ENCODE measurements at places on chromosomes 5 and 9. TPM values are rescaled to one million over a fixed set of nuclear protein-coding genes. Genes with fewer than 3 reads are reported as not detected.
A peak's percentile ranks its signal among the peaks of the same experiment; 100 is the strongest.

The TAS2R1 gene
- not detected for total RNA-seq

The SARDH gene
- 1.3 TPM for total RNA-seq

GRCh38 chr9:88464851-88465250 lies 70.1 kb upstream of the NXNL2 start:
- DNase-seq: no peak
- H3K4me3 ChIP-seq: no peak overlapping the region
- peaks cover 10% of the 10 kb centered on the region for H3K36me3 ChIP-seq
- H3K27ac ChIP-seq: no peak overlapping the region
- no peaks in the 10 kb centered on the region for H3K4me1 ChIP-seq
- H3K27me3 ChIP-seq: no peaks in the 10 kb centered on the region

- H3K36me3 ChIP-seq: no peaks in the 10 kb centered on the region
- H3K4me3 ChIP-seq: no peak overlapping the region
- H3K27me3 ChIP-seq: no peaks in the 10 kb centered on the region
Measured at GRCh38 chr5:64625678-64626077, 64.6 kb upstream of the SHISAL2B start.

GRCh38 chr5:19047277-19047676 lies 940.7 kb downstream of the CDH18 start:
- H3K36me3 ChIP-seq: no peaks in the 10 kb centered on the region
- no peaks in the 10 kb centered on the region for H3K4me1 ChIP-seq
- H3K27ac ChIP-seq: no peak overlapping the region
- no peaks in the 10 kb centered on the region for H3K27me3 ChIP-seq

DNA sequence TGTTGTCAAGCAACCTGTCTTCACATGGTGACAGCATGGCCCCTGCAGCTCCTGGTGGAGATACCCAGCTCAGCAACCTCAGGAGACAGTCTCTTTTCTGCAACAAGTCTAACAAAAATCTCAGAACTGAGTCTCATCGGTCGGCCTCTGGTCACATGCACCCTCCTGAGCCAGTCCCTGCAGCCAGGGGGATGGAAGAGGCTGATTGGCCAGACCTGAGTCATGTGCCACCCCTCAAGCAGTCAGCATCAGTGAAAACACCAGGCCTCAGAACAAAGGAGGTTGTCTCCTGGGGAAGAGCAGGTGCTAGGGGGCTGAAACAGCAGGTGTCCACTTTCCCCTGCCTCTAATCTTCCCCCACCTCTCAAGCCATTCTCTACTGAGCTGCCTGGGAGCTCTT lies 54.4 kb downstream of the SMIM23 start:
- H3K36me3 ChIP-seq: no peaks in the 10 kb centered on the region
- H3K4me1 ChIP-seq: no peaks in the 10 kb centered on the region
- DNase-seq: no peak
- no peak overlapping the region for H3K27ac ChIP-seq

DNA sequence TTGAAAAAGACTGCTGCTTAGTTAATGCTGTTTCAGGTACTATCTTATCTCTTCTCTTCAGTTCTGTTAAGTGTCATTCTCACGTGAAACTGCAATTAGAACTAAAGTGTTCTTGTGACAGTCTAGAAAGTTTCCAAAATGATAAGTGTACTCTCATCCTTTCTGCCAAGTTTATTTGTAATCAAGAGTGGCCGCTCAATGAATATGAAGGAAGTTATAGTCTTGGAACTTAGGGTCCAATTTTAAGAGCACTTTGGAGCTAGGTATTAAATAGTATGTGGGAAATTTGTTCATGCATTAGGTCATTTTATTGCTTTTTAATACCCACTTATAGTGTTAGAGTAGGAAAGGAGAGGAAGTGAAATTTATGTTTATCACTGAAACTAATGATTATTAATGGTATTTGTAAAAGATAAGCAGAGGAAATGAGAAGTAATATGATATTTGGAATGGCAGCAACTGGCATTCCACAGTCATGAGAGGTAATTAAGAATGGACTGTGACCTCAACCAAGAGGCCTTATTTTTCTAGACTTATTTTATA lies 20.4 kb downstream of the XRCC4 start:
- H3K4me1 ChIP-seq: no peaks in the 10 kb centered on the region
- H3K27me3 ChIP-seq: no peaks in the 10 kb centered on the region
- no peaks in the 10 kb centered on the region for H3K36me3 ChIP-seq
- H3K4me3 ChIP-seq: no peak overlapping the region

GRCh38 chr5:67496051-67496450 lies 299.5 kb upstream of the CD180 start:
- no peaks in the 10 kb centered on the region for H3K36me3 ChIP-seq
- H3K4me1 ChIP-seq: no peaks in the 10 kb centered on the region
- no peaks in the 10 kb centered on the region for H3K27me3 ChIP-seq
- no peak overlapping the region for H3K27ac ChIP-seq
- DNase-seq: no peak

DNA sequence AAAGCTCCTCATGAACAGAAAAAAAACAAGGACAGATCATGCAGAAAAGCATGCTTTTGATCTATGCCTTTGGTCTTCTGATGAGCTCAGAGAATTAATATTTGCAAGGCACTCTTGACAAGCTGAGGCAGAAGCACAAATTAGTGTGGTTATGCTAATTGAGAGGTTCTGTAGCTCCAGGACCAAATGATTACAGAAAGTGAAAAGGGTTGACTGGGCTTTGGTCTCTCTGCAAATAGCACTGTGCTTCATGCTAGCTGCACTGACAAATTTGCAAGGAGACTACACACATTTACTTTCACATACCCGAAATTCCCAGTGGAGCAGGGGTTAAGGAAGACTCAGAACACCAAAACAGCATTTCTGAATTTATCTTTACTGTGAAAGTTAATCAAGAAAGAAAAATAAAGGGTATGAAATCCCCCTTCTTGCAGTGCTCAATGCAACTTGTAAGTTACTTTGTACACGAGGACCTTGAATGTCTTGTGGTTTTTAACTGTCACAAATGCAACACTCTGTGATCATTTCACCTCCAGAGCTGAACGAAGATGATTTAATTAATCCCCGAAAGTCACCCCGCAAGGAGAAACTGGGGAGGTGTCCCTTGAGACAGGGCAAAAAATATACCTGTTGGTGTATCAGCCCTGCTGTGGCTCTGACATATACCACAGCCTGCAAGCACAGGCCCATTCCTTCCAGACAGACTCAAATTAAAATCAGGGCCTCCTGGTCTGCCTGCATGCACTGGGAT lies 11.9 kb downstream of the RAPGEF1 start:
- DNase-seq: no peak
- no peak overlapping the region for H3K4me3 ChIP-seq
- no peaks in the 10 kb centered on the region for H3K27me3 ChIP-seq
- H3K27ac ChIP-seq: peak overlapping the region; percentile 23

DNA sequence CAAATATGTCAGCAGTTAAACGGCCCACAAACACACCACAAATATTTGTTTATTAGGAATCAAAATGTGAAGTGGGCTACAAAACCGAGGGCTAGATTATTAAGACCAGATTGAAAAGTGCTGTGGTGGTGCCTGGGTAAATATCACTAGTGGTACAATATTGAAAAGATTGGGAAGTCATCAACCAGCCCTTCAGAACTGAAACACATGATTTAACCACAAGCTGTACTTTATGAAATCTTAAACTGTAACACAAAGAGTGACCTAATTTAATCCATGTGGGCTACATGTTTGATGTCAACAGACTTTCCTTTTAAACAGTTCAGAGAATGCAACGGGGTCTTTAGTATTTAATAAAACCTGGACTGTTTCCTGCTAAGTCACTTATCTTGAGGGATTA lies 182.3 kb downstream of the SPATA31D1 start:
- H3K27ac ChIP-seq: no peak overlapping the region
- H3K27me3 ChIP-seq: no peaks in the 10 kb centered on the region
- no peak for DNase-seq
- no peaks in the 10 kb centered on the region for H3K4me1 ChIP-seq
- H3K4me3 ChIP-seq: no peak overlapping the region

DNA sequence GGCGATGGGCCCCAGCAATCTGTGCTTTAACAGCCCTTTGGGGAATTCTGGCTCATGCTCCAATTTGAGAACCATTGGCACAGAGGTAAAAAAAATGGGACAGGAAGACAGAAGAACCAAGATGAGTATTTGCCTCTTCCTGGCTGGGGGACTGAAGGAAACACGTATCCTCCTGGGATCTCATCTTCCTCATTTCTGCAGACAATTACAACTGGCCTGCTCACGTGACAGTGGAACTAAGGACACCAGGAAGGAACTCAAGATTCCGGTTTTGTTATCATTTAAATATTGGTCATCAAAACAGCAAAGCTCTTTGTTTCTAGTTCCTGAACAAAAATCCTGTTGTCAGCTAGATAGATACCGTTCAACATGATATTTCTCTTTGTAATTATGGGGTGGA lies 216.0 kb upstream of the DAP start:
- no peak for DNase-seq
- H3K4me1 ChIP-seq: no peaks in the 10 kb centered on the region
- no peaks in the 10 kb centered on the region for H3K27me3 ChIP-seq
- no peak overlapping the region for H3K4me3 ChIP-seq

GRCh38 chr5:38913714-38914113 lies 67.9 kb downstream of the OSMR start:
- no peak overlapping the region for H3K27ac ChIP-seq
- no peaks in the 10 kb centered on the region for H3K27me3 ChIP-seq
- DNase-seq: no peak
- no peak overlapping the region for H3K4me3 ChIP-seq
- H3K36me3 ChIP-seq: peaks cover 5% of the 10 kb centered on the region

DNA sequence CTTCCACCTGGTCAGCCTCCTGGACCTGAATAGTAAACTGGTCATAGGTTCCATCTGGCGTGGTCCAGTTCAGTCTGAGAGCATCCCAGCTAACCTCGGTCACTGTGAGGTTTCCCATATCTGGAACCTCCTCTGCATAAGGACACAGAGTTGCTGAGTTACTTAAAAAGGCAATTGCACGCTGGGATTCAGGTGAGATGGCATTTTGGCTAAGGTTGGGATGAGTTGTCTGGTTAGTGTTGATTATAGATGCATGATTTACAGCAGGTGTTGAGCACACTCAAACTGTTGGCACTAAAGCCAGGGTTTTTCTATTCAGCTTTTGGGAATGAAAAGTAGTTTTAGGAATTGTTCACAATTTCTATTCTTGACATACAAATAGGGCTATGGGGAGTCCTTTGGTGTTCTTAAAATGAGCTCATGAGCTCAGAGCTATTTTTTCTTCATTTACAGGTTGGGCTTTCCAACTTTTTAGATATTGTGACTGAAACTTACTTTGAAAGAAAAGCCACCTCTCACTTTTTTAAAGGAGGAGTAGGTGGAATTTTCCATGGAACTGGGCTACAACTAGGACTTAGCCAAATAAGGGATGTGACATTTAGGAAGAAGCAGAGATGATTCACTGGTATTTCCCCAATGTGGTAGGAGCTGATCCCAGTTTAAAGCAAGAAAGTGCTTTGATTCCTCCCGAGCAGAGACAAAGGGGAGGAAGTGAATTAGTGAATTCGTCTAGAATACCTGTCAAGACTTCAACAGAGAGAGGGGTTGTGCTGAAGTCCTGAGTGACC lies 54.7 kb downstream of the TNC start:
- H3K4me1 ChIP-seq: peaks cover 14% of the 10 kb centered on the region
- H3K27me3 ChIP-seq: no peaks in the 10 kb centered on the region
- DNase-seq: no peak
- no peaks in the 10 kb centered on the region for H3K36me3 ChIP-seq

DNA sequence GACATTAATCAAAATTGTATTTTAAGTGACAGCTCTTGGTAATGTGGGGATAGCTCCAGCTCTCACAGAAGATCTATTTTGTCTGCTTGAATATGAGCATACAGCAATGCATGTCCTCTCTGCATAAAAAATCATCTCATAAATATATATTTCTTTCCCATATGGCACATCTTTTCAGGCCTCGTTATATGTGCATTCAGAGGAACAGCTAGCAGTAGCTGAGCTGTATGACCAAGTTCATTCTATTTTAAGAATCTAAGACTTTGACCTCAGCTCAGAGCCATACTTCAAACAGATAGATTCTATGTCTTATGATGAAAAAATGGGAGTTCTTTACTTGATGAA lies 487.2 kb downstream of the ARHGEF28 start:
- H3K36me3 ChIP-seq: no peaks in the 10 kb centered on the region
- H3K4me3 ChIP-seq: no peak overlapping the region
- no peaks in the 10 kb centered on the region for H3K4me1 ChIP-seq
- DNase-seq: no peak
- no peak overlapping the region for H3K27ac ChIP-seq

GRCh38 chr5:175811589-175811988 lies 59.8 kb upstream of the CPLX2 start:
- no peak for DNase-seq
- H3K36me3 ChIP-seq: no peaks in the 10 kb centered on the region
- H3K27me3 ChIP-seq: no peaks in the 10 kb centered on the region
- H3K4me3 ChIP-seq: no peak overlapping the region
- H3K4me1 ChIP-seq: no peaks in the 10 kb centered on the region

- no peak overlapping the region for H3K27ac ChIP-seq
- no peak for DNase-seq
- no peaks in the 10 kb centered on the region for H3K36me3 ChIP-seq
- H3K27me3 ChIP-seq: no peaks in the 10 kb centered on the region
- H3K4me3 ChIP-seq: peak overlapping the region; percentile 40
Measured at GRCh38 chr9:128091144-128091543, 23.1 kb downstream of the SLC25A25 start.

DNA sequence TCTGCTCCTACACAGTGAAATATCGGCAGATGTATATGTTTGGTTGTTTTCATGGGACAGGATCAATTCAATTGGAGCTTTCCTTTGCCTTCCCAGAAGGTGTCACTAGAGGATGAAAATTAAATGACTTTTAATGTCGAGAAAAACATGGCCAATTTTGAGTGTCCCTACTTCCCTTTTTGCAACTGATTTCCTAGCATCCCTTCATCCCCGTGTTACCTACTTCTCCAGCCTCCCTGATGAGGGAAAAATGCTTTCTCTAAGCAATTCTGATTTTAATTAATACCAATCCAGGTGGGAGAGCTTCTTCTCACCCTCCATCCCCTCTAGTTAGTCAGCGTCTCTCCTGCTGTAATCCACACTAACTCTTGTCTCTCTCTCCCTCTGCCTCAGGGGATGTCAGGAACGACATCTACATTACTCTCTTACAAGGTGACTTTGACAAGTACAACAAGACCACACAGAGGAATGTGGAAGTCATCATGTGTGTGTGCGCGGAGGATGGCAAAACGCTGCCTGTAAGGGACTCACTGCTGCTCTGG lies 64.9 kb downstream of the DOCK2 start:
- no peaks in the 10 kb centered on the region for H3K4me1 ChIP-seq
- no peak overlapping the region for H3K27ac ChIP-seq

DNA sequence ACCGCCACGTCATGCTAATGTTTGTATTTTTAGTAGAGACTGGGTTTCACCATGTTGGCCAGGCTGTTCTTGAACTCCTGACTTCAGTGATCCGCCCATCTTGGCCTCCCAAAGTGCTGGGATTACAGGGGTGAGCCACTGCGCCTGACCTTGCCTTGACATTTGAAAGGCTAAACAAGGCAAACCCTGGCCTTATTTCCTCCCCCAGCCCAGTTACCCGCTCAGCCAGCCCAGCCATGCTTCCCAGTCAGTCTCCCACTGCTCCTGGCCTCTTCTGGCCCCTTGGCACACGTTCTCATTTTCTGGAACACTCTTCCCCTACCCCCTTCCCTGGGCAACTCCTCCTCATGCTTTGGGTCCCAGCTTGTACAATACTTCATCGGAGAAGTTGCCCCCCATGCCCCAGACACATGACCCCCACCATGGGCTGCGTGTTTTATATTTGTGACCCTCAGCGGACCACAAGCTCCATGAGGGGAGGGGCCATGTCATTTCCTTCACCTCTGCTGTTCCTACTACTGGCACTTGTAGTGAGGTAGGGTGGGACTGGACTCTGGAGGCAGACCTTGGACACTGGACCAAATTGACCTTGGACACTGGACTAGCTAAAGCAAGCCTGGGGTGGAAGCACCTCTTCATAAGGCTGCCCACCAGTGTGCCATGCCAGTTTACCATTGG lies 94.4 kb upstream of the IER5L start:
- no peak overlapping the region for H3K27ac ChIP-seq
- no peak overlapping the region for H3K4me3 ChIP-seq
- no peaks in the 10 kb centered on the region for H3K4me1 ChIP-seq

Measured in ascending aorta (tissue), 2 donors.